ENCODE measurements at places on chromosomes 12 and 14.

GRCh38 chr14:51917193-51917592 lies 56.8 kb downstream of the GNG2 start:
- DNase-seq = no peak

DNA sequence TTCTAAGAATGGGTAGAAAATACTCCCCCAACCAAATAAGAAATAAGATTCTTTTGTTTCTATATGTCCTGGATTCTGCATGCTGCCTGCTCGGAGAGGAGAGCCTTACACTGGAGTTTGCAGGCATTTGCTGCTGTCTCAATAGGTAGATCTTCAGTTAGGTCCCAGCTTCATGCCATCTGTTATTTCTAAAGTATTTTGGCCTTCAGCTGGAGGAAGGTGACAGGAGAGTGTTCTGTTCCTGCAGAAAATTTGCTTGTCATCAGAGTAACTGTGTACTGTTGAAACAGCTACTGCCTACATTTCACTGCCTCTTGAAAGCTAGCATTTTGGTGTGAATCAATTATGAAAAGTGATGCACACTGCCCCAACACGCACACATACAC lies 966.9 kb downstream of the NRXN3 start:
- DNase-seq = no peak

GRCh38 chr12:6955108-6956020 lies 4.2 kb downstream of the PTPN6 start:
- DNase-seq = no peak

GRCh38 chr12:15851919-15852318 lies 30.3 kb upstream of the STRAP start:
- no peak for DNase-seq

DNA sequence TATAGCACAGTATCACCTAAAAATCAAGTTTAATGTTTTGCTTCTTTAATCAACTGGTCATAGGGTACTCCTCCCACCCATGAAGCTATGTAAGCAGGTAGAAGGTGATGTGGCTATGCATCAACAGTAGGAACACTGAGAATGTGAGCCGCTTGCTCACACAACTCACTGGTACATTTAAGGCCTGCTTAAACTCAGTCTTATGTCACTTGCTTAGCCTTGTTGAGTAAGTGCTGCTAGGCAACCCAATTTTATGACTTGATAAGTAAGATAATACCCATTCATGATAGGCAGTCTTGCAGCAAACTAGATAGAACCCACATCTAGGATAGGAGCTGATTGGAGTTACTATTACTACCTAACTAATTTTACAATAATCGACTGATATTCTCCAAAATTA lies 70.0 kb upstream of the BMP4 start:
- DNase-seq = no peak

DNA sequence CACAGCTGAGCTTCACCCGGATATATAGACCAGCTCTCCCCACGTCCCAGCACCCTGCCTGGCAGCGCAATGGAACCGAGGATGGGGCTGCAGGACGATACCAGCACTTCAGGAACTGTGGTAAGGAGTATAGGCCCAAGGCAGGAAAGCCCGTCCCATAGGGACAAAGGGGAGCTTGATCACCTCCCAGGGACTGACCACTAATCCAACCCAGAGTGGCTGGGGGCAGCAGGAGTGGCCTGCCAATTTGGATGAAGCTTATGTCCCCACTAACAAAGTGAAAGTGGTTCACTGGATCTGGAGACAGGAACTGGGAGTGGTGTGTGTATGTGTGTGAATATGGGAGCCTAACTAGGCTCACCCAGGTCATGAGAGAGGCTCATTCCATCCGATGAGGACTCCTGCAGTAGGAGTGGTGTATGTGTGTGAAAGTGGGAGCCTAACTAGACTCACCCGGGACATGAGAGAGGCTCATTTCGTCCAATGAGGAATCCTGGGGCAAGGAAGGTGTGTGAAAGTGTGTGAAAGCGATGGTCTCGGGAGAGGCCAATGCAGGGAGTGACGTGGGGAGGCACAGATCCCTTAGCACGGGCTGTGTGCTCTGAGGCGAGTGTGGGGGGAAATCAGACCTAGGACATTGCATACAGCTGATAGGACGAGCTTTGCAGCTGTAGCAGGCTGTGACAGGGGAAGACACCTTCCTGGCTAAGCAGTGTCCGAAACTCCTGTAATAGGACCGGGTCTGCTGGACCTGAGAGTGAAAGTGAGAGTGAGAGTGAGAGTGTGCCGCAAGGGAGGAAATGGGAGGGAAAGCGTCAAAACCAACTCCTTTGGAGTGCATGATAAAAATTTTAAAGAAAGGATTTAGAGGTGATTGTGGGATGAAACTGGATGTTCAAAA lies 25.7 kb downstream of the KLRK1 start:
- DNase-seq = no peak

DNA sequence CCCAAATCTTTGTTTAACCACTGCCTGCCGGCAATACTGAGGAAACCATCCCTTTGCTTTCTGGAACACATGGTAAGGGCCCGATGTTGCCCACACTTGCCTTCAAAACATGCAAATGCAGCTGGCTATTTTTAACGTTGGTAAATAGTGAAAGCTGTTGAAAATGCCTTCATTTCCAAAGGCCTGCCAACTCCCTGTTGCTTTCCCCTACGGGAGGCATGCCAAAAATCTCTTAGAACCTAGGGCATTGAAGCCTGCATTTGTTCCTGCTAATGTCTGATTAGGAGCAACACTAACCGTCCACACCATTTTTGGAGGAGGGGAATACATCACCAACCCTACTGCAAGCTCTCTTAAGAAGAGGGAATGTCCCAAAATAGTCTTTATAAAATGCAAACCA lies 152.6 kb upstream of the NOS1 start:
- DNase-seq = no peak

GRCh38 chr14:25400607-25401206 lies 350.8 kb upstream of the STXBP6 start:
- DNase-seq = no peak

GRCh38 chr14:58730792-58731464 lies 93.2 kb downstream of the DACT1 start:
- no peak for DNase-seq

- DNase-seq = no peak
Observed at GRCh38 chr12:124125203-124125871, 152.3 kb downstream of the ZNF664 start.

GRCh38 chr12:31516702-31517101 lies 74.2 kb downstream of the DENND5B start:
- DNase-seq = no peak

- DNase-seq = no peak
Observed at GRCh38 chr12:113416091-113416754, 6.0 kb upstream of the SDSL start.

GRCh38 chr14:70782361-70782760 lies 27.0 kb downstream of the MAP3K9 start:
- DNase-seq = no peak

- no peak for DNase-seq
Observed at GRCh38 chr14:76375484-76375883, 453 bp upstream of the ESRRB start.

DNA sequence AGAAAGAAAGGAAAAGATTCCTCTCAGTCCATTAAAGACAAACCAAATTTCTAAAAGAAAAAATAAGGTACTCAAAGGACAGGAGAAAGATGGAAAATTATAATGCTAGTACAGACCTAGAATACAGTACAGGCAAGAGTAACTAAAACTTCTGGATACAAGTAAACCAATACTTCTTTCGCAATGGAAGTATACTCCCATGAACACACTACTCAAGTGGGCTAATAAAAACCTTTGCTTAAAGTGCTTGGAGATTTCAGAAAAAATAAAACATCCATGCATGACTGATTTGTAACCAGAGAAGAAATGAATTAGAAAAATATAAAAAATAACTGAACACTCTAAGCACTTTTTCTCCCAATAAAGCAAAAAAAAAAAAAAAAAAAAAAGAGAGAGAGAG lies 3.5 kb downstream of the ZBTB25 start:
- DNase-seq = no peak

- DNase-seq = no peak
Observed at GRCh38 chr14:37695866-37696265, 100.4 kb downstream of the TTC6 start.

DNA sequence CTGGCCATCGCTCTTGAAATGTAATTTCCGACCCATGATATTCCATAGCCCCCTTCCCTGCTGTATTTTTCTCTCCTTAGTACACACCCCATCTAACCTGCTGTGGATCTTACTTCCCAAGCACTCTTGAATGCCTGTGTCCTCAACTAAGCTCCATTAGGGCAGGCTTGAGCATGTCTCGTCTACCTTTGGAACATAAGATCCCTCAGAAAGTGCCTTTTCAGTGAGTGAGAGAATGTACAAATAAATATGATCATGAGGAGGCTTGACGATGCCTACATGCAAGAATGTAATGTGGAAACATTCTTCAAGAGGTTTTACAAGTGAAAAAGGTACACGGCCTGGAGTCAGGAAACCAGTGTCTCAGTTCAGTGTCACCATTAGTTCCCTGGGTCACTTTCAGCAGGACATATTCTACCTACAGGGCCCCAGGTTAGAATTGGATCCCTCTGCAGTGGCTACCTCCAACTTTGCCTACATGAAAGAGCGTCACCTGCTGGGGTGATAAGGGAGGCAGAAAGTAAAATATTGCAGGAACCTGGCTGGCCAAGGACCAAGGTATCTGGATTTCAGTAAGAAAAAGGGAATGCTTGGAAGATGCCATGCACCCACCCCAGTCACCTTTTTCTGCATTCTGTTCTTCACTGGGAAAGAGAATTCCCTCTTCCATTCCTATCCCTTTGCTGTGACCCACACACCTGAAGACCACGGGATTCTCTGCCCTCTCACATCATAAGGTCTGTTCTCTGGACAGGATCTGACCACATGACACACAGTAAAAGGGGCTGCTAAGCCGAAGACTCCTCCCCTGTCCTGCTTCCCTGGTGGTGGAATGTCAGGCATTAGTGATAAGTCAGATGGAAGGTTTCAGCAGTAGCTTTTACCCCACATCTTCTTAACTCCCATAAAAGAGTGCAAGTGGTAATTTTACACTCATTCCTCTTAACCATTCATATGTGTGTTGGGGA lies 24.6 kb upstream of the SERPINA1 start:
- DNase-seq = no peak

GRCh38 chr12:6461401-6462233 lies 8.9 kb downstream of the VAMP1 start:
- DNase-seq = peak; percentile 51

DNA sequence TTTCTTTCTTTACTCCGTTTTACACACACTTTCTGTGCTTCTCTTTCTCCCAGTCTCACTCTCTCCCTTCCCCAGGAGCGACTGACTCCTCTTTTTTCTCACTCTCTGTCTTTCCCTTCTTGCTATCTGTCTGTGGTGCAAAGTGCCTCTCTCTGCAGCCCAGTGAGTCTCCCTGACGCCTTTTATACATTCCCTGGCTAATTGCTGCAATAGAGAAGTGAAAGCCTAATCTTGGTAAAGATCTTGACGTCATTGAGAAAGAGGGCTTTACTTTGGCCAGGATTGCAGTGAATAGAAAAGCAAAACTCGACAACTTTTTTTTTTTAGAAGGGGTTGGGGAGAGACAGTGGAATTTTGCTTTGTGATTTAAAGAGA lies 706 bp upstream of the DIO2 start:
- no peak for DNase-seq

Measured in stimulated activated CD4-positive, alpha-beta T cell treated with anti-CD3 and anti-CD28 coated beads, Interleukin-1b, Interleukin-23, amount 100 ng/mL, for 4 hours (primary cell).